Tibial nerve (tissue), 4 donors: ENCODE measurements at places on chromosomes 5 and 9. TPM values are rescaled to one million over a fixed set of nuclear protein-coding genes. Genes with fewer than 3 reads are reported as not detected.

GRCh38 chr5:69285448-69286116 is 47.0 kb downstream of the CCDC125 start:
- DNase-seq, result no peak

DNA sequence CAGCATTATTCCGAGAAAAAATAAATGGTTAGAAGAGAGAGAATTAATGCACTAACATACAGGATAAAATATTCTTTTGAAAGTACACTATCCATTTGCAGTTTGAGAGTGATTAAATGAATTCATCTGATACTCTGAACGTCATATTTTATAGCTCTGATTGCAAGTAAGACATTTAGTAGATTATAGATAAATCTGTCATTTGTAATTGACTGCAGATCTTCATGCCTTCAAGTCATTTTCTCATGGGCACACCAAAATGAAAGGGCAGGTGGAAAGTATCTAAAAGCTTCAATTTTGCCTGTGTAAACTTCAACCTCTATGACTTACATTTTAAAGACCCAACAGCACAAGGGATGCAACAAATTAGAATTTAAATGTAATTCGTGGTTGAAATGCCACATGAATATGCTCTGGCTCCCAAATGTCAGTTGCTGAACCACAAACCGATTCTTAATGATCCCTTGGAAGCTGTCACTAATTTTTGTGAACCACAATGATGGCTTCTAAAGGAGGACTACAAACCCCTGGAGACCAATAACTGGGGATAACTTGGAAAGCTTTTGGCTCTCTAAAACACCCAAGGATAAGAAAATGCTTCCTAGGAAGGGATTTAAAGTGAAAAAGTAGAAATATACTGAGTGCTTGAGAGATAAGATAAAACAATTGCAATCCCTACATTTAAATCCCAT is 3.9 kb downstream of the TYRP1 start:
- DNase-seq, result no peak

- DNase-seq, result no peak
Observed at GRCh38 chr5:95317687-95318086, 32.8 kb upstream of the MCTP1 start.

The SLCO6A1 gene
- not detected for total RNA-seq

The SOX30 gene
- total RNA-seq, result 0.20 TPM

The ADAMTS13 gene
- 3.3 TPM for total RNA-seq
